Effector memory CD4-positive, alpha-beta T cell (primary cell): ENCODE measurements at places on chromosomes 12 and 14.

DNA sequence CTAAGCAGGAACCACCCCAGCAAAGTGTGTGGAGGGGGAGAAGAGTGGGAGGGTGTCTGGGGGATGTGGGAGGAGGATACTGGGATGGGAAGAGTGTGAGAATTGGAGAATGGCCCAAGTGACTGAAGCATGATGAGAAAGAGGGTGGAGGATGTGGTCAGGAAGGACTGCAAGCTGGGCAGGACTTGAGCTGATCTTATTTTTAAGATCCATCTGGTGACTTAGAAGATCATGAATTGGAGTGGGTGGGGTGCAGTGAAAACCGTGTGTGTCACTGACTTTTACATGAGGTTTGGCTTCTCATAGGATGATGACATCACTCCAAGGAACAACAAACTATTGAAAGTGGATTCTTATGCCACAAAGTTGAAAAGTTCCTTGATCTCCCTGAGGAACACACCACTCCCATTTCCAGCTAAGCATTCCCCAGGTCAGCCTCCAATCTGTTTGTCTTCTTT, 287.5 kb downstream of the GALC start:
- DNase-seq: no peak

- no peak for DNase-seq
These were observed 28.2 kb downstream of the KIAA0586 start for GRCh38 chr14:58455593-58456265.

- DNase-seq: no peak
These were observed 116.1 kb upstream of the FUT8 start for GRCh38 chr14:65296402-65296801.

- DNase-seq: no peak
These were observed 1096.6 kb downstream of the BCL11B start for GRCh38 chr14:98175436-98175835.

DNA sequence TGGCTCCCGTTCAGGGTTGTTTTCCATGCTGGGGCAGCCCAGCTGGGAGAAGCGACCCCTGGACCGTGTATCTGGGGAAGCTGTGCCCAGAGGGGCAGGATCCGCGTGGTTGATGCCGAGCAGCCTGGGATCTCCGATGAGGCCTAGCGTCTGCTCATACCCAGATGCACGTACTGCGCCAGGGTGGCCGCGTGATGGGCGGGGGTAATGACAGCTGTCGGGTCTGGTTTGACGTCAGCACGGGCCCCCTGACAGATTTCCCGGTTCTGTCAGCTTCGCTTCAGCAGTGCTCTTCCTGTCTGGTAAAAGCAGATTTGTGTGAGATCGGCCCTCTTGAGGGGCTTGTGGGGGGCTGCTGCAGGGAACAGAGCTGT, 147.3 kb downstream of the TSPAN9 start:
- no peak for DNase-seq

DNA sequence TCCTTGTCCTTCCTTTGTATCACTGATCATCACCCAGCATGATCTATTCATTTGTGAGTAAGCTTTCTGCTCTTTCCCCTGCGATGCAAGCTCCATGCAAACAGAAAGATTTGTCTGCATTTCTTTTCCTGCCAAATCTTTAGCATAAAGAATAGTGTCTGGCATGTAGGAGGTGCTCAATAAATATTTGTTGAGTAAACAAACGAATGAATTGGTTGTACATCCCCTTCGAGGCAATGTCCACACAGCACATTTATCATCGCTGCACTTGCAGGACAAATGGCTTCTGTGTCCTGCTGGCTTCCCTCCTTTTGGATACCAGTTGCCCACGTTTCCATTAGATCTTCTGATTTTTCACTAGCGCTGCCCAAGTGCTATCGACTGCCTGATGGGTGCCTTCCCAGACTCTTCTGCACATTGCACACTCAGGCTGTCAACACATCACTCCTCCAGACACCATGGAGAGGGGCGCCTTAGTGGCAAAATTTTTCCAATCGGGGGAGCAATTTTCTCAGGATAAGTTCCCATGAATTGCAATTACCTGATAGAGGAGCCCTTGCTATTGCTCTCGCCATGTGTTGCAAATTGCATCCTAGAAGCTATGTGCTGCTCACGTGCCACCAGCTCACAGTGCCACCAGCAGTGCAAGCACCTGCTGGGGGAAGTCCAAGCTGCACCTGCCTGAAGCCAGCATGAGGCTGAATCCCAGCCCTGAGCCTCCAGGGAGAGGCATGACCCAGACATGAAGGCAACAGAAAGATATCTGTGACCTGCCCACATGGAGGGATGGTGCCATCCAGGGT, 206.6 kb downstream of the KIF26A start:
- DNase-seq: no peak

DNA sequence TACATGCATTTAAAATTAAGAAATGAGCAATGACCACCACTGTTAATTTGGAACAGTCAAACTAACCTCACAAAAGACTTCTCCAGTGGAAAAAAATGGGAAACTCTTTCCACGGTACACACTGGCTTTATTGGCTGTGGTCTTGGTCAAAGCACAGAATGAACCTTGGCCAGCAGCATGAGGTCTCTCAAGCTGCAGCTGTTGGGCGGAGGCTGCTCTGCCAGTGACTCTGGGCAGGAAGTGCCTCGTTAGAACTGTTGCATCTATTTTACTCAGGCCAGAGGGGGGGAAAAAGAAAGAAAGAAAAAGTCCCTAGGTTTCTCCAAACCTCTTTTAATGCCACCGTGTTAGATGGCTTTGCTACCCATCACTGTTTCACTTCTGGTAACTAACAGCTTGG, 279.8 kb upstream of the DIO2 start:
- DNase-seq: no peak

DNA sequence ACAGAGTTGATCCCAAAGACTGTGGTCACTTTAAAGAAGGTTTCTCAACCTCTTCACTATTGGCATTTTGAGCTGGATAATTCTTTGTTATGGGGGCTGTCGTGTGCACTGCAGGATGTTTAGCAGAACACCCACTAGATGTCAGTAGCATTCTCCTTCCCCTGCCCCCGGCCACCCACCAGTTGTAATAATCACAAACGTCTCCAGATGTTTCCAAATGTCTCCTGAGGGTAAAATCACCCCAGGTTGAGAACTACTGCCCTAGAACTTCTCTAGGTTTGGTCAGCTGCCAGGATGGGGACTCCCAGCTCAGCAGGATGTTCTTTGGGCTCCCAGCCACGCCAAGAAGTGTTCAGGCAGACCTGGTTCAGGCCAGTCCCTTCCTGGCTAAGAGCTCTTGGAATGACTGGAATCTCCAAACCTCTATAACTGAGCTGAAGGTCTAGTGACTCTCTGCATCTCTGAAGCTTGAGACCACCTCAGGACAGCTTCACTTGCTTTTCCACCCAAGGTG, 12.5 kb upstream of the AJUBA start:
- DNase-seq: no peak

DNA sequence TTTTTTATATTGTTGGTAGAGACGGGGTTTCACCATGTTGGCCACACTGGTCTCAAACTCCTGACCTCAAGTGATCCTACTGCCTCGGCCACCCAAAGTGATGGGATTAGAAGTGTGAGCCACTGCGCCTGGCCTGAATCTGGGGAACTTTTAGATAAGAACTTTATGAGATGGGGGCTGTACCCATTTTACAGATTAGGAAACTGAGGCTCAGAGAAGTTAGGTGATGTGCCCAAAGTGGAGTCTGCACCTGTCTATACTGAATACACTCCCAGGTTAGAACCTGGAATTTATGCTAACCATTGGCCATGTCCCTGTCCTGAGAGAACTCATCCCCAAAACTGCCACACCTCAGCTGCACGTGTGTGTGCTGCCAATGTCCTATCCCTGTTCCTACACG, 81.9 kb downstream of the ESRRB start:
- DNase-seq: no peak

DNA sequence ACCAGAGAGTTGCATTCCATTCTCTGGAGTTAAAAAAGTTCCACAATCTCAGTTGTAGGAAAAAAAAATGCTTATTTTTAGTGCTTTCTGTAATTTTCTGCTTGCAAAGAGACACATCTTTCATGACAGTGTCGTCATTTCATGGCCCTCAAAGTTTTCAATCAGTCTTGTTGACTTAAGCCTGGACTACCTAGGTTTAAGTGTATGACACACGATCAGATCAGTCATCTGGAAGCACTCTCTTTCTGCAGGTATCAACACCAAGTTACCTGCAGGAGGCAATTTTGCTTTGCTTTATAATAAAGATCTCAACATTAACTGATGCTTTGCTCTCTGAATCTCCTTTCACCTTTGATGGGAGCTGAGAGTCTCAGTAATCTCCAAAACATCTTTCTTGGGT, 251.6 kb downstream of the BCAT1 start:
- DNase-seq: no peak

- DNase-seq: no peak
These were observed 2.7 kb downstream of the IRAK4 start for GRCh38 chr12:43761500-43761899.

DNA sequence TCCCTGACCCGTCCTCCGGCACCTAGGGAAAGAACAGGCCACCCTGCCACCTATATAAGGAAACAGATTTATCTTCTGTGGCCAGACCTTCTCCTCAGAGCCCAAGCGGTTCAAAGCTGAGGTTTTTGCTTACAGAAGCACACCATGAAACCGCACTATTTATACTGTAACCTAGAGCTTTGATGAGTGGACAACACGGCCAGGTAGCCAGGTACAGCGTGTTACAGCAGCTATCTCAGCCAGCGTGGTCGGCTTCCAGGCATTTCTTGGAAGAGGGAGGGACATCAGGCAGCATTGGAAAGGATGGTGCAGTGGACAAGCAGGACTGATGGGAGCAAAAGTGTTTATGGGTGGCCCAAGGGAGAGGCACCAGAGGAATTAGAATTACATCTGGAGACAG, 34.4 kb downstream of the TTC7B start:
- no peak for DNase-seq

DNA sequence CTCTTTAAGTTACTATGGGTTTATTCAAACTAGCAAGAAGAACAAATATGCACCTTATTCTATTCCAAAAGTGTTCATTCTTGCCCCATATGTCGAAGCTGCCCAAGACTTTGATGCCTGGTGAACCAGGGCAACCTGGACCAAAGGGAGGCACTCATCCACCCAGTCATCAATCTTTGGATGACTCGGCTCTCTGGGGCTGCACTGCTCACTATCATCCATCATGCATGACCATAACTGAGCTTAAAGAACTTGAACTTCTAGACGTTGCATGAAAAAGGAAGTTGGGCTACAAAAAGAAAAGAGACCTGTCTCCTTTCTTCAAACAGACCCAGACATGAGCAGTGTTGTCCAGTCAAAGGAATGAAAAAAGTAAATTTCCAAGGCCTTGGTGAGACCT, 1.2 kb downstream of the KRT4 start:
- DNase-seq: no peak

- no peak for DNase-seq
These were observed 129.5 kb upstream of the NCOR2 start for GRCh38 chr12:124696693-124697476.

DNA sequence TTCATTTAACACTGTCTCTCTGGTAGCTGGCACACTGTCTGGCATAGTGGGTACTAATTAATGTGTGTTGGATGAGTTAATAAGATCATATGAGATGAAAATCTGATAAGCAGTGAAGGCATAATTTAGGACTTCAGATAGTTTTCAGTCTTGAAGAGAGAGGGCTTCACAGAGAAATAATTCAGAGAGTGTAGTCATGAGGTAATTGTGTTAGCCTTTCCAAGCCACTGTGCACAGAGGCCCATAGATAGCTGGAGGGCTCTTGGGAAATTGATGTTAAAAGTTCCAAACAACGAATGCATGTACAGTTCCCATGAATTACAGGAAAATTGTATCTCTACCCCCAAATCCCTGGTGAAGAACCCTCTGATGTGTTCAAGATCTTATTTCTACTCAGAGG, 133.8 kb upstream of the HMGA2 start:
- DNase-seq: no peak

GRCh38 chr12:8960176-8960575, 10.7 kb upstream of the M6PR start:
- no peak for DNase-seq

- no peak for DNase-seq
These were observed 95.0 kb downstream of the TGFB3 start for GRCh38 chr14:75886636-75887348.

DNA sequence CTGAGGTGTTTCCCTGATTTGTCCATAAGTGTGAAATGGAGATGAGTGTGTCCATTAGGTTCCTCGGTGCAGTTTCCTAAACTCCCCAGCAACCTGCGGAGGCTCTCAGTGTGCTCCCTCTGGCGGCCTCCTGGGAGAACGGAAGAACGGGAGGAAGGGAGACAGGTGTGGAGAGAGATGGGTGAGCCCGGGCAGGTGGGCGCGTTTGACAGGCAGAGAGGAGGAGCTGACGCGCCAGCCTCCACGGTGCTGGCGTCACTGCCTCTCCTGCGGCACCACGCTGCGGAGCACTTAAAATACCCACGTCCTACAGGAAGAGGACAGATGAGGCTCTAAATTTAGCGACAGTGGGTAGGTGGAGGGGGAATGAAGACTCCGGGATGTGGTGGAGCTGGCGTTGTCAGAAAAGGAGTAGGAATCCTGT, 26.8 kb upstream of the PEX5 start:
- DNase-seq: no peak

GRCh38 chr12:40158592-40159111, 52.8 kb upstream of the SLC2A13 start:
- DNase-seq: no peak

- DNase-seq: no peak
These were observed 35.6 kb downstream of the KRT76 start for GRCh38 chr12:52741375-52742195.

GRCh38 chr12:108390495-108391203, 51.5 kb upstream of the CMKLR1 start:
- no peak for DNase-seq

DNA sequence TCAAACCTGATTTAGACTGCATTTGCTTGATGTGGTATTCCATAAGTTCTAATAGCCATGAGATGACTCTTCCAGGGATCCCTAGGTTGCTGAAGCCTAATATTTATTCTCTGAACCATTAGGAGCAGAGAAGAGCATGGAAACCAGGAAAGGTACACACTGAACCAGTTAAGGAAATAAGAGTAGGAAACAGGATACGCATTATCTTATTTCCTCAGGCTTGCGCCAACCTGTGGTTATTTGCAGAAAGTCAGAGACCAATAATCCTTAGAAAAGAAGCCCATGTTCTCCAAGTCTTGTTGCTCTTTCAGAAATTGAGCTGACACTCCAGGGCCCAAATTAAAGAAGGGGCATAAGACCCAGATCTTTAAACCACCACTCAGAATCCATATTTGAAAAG, 41.8 kb upstream of the SMUG1 start:
- DNase-seq: no peak

GRCh38 chr14:61872452-61872851, 110.2 kb downstream of the SNAPC1 start:
- no peak for DNase-seq

DNA sequence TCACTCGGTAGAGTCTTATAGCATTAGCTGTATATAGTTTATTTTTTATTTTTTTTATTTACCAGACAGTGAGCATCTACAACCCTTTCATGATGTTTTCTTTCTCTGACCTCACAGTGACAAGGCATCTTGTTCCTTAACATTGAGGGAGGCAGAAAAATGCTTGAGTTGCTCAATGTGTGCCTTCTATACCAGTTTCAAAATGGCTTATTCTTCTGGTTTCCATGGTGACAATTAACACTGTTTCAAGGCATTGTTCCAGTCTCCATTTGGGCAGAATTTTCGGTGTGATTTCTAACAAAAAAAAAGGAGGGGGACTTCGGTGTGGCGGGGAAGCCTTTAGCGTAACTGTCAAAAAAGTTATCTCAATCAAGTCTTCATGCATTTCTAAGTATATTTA, 209.7 kb upstream of the NPAS3 start:
- no peak for DNase-seq
